ENCODE measurements at places on chromosomes 1 and 21.

- DNase-seq = no peak
Measured at GRCh38 chr1:175155473-175155856, 37.1 kb downstream of the KIAA0040 start.

- DNase-seq = peak; percentile 24
Measured at GRCh38 chr1:216075339-216075738, 347.9 kb downstream of the USH2A start.

DNA sequence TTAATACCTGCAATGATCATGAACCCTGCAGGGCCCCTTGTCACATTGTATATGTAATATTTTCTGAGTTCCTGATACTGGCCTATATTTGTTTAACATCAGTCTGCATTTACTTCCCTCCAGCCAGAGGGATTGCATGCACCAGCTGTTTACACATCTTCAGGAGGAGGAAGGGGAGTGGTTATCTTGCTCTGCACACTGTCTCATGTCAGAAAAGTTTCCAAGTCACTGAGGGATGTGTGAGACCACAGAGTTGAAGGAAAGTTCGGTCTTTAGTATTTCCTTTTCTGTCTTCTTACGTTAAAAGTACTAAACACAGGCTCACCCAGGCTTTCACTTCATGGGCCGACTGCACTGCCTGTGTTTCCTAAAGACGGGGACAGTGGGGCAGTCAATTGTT is 574.1 kb downstream of the LMO4 start:
- no peak for DNase-seq

GRCh38 chr1:4488018-4488417 is 166.4 kb upstream of the AJAP1 start:
- no peak for DNase-seq

GRCh38 chr1:156608036-156608674 is 6.9 kb upstream of the GPATCH4 start:
- DNase-seq = peak; percentile 85

DNA sequence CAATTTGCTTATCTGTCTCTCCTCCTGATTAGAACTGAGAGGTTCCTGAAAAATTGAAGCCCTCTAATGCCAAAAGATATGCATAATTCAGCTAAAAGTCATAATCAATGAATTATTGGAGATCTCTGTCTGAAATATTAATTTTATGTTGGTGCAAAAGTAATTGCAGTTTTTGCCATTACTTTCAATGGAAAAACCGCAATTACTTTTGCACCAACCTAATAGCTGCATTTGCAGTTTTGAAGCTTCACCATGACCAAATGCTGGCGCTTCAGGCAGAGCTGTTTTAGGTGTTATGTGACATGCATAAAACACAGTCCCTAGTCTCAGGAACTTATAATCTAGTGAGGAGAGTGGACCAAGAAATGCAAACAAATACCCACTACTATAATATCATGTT is 29.7 kb upstream of the FASLG start:
- DNase-seq = no peak

Data from myocyte (in vitro differentiated cells).